ENCODE measurements at places on chromosomes 3 and 15.
A peak's percentile ranks its signal among the peaks of the same experiment; 100 is the strongest.

DNA sequence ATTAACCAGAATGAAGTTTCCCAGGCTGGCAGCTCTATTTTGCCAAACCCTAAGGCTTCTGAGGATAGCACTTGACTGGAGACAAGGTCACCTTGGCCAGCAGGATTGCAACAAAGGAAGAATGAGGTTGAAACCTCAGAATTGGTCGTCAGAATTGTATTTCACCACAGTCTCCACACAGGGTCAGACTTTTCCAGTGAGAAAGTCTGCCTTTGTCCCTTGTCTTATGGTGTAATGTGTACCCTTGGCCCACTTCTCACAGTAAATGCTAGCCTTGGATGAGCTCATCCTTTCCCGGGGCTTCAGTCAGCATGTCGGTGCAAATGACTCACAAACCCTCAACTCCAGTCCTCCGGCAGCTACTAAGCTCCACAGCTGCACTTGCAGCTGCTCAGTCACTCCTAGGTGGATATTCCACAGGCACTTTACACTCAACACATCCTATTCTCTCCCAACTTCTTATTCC, 19.7 kb downstream of the SSR3 start:
- peak; percentile 96 for DNase-seq

- DNase-seq = no peak
Observed at GRCh38 chr3:132690040-132690439, 29.9 kb downstream of the UBA5 start.

DNA sequence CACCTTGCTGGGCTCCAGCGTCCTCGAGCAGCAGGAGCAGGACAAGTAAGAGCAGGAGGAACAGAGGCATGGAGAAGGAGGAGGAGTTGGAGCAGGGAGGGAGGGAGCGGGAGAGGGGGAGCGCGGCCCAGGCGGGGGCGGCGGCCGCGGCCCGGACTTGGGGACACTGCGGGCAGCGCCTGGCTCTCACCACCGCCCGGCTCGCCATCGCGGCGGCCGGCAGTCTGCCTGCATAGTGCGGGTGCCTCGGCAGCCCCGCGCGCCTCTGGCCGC, 440 bp downstream of the DCBLD2 start:
- DNase-seq = peak; percentile 39

DNA sequence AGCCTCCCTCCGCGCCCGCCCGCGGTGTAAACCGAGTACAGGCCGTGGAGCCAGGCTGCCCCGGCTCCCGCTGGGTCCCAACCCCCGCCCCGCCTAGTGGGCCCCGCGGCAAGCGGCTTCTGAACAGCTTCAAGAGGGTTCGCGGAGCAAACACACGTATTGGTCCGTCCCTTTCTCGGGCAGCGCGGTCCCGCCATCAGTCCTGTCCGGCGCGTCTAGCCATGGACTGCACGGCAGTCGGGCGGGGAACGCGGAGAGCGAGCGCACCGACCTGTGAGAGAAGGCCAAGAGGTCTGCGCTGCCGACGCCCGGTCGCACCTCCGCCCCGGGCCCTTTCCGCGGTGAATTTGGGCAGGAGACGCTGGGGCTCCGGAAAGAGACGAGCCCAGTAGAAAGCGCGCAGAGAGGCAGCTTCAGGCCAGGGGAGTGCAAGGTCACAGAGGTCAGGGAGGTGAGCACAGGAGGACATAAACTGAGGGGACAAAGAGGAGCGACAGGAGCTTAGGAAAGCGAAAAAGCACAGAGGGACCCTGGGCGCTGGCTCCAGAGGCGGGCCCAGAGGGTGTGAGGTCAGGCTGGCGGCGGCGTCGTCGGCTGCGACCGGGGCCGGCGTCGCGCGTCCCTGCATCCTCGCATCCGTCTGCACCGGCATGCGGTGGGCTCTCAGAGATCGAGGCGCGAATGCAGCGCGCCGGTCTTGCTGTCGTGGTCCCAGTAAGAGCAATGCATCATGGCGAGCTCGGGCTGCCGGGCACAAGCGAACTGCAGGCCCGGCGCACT, 1.8 kb downstream of the FOXL2 start:
- no peak for DNase-seq

DNA sequence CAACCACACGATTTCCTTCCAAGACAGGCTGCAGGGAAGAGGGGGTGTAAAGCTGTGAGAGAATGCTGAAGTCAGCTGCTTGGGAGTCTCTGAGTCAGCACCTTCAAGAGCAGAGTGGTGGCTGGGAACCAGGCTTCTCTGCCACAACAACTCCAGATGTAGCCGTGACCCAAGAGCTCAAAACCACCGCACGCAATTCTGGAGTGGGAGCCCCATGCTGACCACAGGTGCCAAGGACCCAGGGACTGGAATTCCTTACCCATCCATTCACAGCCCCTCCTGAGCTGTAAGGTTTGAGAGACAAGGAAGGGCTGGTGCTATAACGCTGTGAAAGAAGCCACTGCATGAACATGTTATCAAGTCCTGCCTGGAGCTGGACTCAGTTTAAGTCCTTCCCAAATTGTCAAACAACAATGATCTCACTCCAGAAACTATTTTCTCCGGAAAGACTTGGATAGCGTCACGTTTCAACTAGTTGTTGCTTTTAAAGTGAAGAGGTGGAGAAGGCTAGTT, 61.4 kb downstream of the UMPS start:
- peak; percentile 97 for DNase-seq

GRCh38 chr3:16319307-16319706, 54.3 kb downstream of the OXNAD1 start:
- no peak for DNase-seq

DNA sequence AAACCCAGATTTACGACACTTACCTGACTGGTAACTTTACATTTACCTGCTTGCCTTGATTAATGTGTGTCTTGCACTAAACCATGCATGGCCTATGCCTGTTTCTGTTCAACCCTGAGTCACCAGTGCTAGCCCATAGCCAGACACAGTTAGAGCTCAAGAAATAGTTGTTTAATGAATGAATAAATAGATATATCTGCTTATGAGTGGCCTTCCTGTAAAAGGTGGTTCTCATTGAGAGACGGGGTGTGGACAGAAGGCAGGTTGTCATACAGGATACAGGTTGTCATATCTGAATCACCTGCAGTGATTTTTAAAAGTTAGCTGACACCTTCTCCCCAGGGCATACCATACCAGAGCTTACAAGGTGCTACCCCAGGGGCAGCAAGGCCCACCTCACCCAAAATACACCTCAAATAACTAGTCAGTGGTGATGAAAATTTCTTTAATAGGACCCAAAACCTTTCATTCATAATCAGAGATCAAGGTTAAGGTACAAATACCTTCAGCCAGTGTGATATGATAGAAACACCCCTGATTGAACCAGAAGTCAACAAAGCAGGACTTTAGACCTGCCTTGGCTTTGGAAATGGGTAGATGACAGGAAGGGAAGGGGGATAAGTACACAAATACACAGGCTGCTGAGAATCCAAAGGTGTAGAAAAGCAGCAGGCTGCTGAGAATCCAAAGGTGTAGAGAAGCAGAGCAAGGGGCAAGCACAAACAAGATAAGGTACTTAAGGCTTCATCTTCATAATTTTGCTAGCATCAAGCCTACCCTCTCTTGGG, 45.4 kb upstream of the TSC22D2 start:
- DNase-seq = no peak

DNA sequence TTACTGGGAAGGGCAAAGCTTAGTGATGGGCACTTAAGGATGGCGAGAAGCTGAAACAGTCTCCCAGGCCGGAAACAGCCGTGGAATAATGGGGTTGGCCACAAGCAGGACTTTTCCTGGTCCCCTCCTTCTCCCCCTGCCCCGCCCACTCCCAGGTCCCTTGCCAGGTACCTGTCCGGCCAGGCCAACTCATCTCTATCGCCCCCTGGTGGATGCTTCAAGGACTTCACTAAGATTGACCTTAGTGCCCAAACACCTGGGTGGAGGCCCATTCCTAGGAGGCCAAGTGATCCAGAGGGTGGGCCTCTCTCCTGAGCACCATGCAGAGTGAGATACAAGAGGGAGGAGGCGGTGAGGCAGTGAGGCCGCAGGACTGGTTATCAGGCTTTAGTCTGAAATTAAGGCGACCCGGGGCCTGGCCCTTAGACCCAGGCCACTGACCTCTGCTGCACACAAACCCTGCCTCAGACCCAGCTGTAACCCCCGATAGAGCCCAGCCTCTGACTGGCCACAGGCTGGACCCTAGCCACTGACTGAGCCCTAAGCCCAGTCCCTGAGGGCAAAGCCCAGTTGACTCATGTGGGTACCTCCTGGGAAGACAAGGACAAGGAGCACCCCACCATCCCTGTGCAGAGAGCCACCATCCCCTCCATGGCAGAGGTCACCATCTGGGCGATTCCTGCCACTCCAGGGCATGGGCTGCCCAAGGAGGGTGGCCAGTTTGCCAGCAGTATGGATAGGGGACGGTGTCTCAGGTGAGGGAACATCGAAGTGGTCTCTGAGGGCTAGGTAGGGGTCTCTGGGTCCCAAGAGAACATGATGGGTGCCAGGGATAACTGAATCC, 37.6 kb downstream of the VIPR1 start:
- DNase-seq = no peak

- DNase-seq = no peak
Observed at GRCh38 chr15:24039683-24040082, 352.6 kb upstream of the NDN start.

DNA sequence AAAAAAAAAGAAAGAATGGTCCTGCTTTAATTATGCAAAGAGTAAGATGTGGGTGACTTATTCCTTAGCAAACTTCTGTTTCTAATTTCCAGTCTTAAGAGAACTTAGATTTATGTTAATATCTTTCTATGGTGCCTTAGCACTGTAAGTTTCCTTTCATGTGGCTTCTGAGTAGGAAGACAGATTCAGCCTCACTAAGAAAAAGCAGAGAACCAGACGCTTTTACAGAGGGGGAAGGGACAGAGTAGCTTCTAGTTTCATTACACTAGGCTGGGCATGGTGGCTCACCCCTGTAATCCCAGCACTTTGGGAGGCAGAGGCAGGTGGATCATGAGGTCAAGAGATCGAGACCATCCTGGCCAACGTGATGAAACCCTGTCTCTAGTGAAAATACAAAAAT, 95.0 kb downstream of the DHX30 start:
- no peak for DNase-seq

- peak; percentile 88 for DNase-seq
Observed at GRCh38 chr15:70826634-70827033, 27.3 kb downstream of the LARP6 start.

GRCh38 chr3:23607184-23607847, 198.4 kb upstream of the UBE2E1 start:
- no peak for DNase-seq

DNA sequence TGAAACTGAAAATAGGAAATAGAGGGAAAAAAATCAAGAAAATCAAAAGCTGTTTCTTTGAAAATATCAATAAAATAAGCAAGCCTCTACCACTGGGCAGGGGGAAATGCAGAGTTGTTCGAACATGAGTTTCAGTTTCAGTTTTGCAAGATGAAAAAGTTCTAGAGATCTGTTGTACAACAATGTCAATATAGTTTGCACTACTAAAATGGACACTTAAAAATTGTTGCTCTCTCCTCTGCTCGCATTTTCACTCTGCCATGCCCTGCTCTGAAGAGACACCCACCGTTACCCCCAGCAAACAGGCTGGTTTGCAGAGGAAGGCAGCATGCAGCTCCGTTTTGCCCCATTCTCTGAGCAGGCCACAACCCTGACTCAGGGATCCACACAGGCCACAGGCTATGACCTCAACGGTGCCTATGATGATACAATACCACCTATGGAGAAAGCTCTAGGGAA, 64.5 kb downstream of the ZNF148 start:
- DNase-seq = no peak

DNA sequence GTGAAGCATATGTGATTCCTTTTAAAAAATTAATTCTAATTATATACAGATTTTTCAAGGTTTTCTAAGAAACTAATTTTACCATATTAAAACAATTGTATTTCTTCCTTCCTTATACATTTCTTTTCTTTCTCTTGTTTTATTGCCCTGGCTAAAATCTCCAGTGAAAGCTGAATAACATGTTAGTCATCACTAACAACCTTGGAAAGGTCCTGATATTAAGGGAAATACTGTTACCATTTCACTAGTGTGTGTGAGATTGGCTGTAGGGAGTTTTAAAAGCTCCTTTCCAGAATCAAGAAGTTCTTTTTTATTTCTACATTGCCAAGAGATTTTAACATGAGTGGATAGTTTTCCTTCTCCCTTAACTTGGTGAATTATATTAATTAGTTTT, 229.7 kb upstream of the EIF1B start:
- peak; percentile 65 for DNase-seq

- DNase-seq = no peak
Observed at GRCh38 chr3:101433652-101434051, 79.4 kb downstream of the SENP7 start.

GRCh38 chr3:15010664-15011063, 54.5 kb downstream of the MRPS25 start:
- DNase-seq = peak; percentile 11

- peak; percentile 74 for DNase-seq
Observed at GRCh38 chr3:30752970-30753369, 141.5 kb downstream of the GADL1 start.

DNA sequence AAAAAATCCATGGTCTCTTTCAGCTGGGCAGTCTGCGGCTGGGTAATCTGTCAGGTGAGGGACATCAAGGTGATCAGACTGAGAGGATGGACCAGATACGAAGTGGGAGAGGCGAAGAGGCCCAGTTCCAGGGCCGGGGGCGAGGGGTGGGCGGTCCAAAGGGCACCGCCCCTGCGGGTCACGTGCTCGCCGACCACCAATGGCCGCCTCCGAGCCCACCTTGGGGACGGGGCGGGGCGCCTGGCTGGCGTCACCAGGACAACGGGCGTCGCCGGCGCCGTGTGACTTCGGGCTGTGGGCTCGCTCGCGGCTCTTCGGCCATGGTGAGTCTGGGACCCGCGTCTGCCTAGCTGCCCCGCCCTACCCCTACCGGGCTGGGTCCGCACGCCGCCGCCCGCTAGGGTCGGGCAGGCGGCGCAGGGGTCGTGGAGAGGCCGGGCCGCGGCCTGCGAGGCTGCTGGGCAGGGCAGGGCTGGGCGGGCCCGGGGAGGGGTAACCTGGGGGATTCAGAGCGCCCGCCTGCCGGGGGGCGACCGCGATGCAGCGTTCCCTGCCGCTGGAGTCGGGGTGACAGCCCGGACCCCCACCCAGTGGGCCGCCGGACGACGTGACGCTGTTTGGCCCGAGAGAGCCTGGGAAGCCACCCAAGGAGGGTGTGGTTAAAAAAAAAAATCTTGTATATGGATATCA, at the start of gene FBXL2:
Gene FBXL2, plus strand, starts transcription at position 250 of the 690 bp plus-strand sequence. Its CDS starts 71 bp downstream, at position 321.
- peak; percentile 63 for DNase-seq

- DNase-seq = no peak
Observed at GRCh38 chr3:8416965-8417364, 84.7 kb upstream of the LMCD1 start.

DNA sequence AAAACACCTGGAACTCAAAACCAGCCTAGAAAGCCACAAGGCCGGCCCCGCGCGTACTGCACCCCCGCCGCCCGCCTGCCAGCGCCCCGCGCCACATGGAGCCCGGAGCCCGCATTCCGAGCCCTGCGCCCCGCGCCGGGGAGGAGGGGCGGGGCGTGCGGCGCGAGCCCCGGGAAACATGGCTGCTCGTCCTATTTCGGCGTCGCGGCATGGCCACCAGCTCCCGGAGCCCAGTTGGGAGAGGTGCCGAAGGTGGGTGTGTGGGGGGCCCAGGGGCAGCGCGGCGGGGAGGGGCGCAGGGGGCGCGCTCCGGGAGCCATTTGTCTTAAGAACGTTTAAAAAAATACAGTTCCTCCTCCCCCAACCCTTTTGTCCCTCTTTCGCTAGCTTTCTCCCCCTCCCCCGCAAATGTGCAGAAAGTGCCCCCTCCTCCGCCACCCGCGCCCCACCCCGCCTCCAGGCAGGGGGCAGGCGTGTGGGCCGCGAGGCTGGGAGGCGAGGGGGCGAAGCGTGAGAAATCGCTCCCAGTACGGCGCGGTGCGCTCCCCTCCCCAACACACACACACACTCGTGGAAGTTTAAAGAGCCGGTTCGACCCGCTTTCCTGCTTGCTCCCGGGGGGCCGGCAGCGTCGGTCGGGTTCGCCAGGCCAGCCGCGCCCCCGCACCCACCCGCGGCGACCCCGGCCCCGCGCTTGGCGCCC, 2.5 kb downstream of the ANP32A start:
- DNase-seq = peak; percentile 90
